ENCODE measurements at places on chromosomes 12 and 14.

GRCh38 chr14:78921856-78922255 is 751.7 kb downstream of the NRXN3 start:
- DNase-seq, result no peak

DNA sequence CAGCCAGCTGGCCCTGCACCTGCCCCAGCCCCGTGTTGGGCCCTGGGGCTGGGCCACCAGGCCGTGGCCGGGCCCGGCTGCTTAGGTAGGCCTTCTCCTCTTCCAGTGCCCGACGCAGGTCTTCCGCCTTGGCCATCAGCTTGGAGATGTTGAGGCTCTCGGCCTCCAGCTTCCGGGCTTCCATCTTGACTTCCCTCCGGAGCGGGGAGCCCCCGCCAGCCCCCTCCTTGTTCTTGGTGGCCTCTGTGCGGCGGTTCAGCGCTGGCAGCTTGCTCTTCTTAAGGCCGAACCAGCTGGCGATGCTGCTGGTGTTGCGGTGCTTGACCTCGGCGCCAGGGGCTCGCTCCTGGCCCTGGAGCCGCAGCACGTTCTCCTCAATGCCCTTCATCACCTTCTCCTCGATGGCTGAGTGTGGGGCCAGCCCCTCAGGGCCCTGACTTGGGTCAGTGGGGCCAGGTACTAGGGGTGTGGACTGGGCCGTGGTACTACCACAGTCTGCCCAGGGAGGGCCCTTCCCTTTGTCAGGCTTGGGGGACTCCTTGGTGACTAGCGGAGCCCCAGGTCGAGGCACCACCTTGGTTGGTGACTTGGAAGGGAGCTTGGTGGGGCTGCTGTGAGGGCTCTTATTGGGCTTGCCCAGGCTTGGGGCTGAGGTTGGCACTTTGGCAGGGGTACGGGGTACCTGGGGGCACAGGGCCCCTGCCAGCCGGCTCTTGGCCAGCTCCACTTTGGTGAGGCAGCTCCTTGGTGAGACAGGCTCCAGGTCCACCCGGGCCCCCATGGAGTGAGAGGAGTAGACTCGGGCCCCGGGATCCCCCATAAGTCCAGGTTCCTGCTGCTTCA is 33.2 kb downstream of the NCKAP5L start:
- no peak for DNase-seq

DNA sequence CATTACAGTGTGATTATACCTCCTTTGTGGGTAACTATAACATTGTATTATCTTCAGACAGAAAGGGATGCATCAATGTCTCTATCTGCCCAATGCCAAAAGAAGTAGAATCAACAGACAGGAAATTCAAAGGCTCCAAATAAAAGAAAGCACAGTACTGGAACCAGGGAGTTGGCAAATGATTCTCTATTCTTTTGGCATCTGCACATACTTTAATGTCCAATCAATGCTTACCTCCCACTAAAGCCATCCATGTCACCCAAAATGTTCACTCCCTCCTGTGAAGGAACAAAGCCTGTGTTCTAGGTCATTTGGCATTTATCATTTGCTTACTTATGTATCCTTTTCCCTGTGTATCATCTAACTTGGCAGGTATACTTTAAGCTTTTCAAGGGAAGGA is 36.7 kb downstream of the KIF21A start:
- no peak for DNase-seq

- no peak for DNase-seq
These were observed 20.3 kb downstream of the OLR1 start for GRCh38 chr12:10151621-10152020.

GRCh38 chr14:69525896-69526295 is 41.4 kb downstream of the PLEKHD1 start:
- DNase-seq, result no peak

DNA sequence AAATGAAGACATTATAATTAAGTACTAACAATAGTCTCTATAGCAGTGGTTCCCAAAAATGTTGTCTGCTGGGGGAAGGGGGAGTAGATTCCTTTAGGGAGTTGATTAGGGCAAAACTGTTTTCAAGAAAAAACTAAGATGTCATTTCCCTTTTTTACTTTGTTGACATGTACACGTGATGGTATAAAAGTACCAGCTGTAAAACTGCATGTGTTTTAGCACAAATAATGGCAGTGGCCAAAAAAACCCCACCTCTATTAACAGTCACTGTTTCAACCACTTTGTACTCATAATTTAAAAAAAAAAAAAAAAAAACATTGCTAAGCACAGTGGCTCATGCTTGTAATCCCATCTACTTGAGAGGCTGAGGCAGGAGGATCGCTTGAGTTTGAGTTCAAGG is 61.7 kb downstream of the PPP1R12A start:
- DNase-seq, result no peak

- DNase-seq, result no peak
These were observed 134.9 kb upstream of the MAX start for GRCh38 chr14:65237023-65237814.

DNA sequence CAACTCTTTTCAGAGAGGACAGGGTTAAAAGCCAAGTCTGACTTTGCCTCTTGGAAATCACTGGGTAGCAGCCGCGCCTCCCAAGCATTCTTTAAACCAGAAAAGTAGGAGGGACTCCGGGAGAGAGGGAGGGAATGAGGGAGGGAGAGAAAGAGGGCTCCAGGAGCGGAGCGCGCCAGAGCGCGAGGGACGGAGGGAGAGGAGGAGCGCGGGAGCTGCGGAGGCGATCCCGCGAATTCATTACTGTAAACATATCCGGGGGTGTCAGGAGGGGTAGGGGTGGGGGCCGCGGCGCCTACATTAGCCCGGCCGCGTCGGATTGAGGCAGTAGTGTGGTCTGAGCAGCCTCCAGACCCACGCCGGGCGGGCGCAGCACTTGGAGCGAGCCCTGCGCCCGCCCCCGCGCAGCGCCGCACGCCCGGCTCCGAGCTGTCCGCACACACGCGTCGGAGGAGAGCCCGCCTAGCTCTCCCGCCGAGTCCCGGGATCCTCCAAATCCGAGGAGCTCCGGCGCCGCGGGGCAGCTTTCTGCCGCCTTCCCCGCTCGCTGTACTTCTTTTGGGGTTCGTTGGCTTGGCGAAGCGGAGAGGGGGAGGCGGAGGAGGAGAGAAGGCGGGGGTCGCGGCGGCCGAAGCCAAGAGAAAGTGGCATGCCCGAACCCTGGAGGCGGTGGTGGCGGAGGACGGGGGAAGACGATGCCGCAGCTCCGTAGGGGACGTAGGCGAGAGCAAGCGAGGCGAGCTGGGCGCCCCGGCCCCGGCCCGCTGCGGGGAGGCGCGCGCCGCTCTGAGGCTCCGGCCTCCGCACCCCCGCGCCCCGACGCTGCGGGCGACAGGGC is 3.3 kb downstream of the FLRT2 start:
- DNase-seq, result no peak

GRCh38 chr14:49928015-49928414 is 35.1 kb downstream of the ARF6 start:
- DNase-seq, result no peak

GRCh38 chr12:2805143-2805520 is 7.3 kb upstream of the ITFG2 start:
- DNase-seq, result no peak

GRCh38 chr12:111274777-111275176 is 94.1 kb downstream of the PHETA1 start:
- DNase-seq, result no peak

DNA sequence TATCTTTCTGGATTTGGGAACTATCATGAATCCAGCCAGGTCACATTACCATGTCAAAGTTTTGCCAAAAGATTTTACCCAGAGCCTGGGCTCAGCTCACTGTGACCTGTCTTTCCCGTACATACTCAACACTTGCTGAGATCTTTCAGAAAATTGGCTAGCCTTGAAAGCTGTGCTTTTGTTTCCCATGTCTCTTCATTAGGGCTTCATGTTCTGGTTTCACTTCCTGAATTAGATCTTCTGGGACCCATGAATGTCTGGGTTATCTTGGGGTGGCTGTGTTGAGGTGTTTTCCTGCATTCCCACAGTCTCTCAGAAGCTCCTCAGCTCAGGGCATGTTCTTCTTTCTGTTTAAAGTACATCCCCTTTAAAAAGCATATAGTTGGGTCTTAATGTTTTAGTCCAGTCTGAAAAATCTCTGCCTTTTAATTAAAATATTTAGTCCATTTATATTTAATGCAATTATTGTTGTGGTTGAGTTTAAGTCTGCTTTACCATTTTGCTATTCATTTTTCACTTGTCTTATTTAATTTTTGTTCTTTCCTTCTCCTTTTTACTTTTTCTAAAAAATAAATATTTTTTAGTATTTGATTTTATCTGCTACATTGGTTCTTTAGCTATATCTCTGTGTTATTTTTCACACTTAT is 242.7 kb downstream of the VRK1 start:
- DNase-seq, result no peak

DNA sequence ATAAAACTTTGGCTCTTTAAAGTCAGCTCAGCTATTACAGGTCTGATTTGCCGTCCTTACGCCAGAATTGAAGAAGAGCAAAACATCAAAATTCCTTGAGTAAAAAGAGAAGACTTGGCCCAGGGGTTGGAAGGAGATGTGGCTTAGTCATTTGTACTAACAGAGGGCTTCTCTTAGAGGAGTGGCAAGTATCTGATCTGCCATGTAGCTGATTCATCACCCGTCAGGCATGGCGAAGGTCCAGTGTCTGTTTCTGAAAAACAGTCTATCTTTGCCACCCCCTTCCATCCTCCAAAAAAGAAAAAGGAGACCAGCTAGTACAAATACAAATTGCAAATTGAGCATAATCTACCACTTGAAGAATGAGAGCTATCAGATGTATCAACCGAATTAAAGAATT is 91.9 kb downstream of the RAD52 start:
- DNase-seq, result no peak

DNA sequence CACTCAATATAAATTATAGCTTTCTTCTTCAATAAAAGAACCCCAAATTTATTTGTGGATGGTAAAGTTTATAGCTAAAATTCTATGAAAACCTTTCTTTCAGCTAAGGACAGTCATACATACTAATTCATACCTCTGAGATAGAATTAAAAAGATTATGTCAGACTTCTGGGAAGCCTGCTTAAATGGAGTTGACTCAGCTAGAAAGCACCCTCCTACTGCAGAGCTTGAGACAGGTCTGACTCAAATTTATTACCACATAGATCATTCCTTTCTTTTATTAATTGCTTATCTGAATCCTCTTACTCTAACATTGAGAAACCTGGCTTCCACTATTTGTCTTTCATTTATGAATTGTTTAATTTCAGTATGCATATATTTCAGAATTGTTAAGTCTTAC is 1007.0 kb upstream of the LRFN5 start:
- DNase-seq, result no peak

- DNase-seq, result no peak
These were observed 213.6 kb downstream of the DAD1 start for GRCh38 chr14:22375321-22375930.

GRCh38 chr12:33427071-33427470 is 12.5 kb downstream of the SYT10 start:
- DNase-seq, result no peak

- no peak for DNase-seq
These were observed 25.8 kb downstream of the METAP2 start for GRCh38 chr12:95499772-95500171.

- DNase-seq, result no peak
These were observed 71.8 kb downstream of the DNAI7 start for GRCh38 chr12:25123126-25123525.

GRCh38 chr12:3189282-3189681 is 112.1 kb downstream of the TSPAN9 start:
- no peak for DNase-seq

GRCh38 chr14:78700236-78700635 is 530.1 kb downstream of the NRXN3 start:
- DNase-seq, result no peak

DNA sequence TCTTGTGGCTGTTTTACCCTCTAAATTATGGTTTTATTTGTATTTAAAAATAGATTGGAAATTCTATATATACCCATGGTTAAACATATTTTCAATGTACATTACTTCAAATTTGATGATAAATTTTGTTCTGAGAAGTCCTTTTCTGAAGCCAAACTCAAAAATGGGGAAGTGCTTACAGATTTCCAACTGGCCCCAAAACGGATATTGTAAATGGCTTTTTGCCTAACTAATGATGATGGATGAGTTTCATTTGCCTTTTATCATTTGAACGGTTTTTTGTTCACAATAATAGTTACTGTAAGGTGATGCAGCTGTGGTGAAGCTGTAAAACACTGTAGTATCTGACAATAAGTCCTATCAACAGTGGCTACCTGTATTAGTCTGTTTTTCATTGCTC is 136.9 kb downstream of the FUT8 start:
- DNase-seq, result no peak

Data from T-helper 1 cell (primary cell).